ENCODE measurements at places on chromosomes 16 and 17. TPM values are rescaled to one million over a fixed set of nuclear protein-coding genes. Genes with fewer than 3 reads are reported as not detected.

Gene KRT24
- total RNA-seq: not detected

Gene ACTG1
- total RNA-seq: 3,455 TPM

- no peak for DNase-seq
Measured at GRCh38 chr17:60231234-60231633, 81.5 kb downstream of the CA4 start.

DNA sequence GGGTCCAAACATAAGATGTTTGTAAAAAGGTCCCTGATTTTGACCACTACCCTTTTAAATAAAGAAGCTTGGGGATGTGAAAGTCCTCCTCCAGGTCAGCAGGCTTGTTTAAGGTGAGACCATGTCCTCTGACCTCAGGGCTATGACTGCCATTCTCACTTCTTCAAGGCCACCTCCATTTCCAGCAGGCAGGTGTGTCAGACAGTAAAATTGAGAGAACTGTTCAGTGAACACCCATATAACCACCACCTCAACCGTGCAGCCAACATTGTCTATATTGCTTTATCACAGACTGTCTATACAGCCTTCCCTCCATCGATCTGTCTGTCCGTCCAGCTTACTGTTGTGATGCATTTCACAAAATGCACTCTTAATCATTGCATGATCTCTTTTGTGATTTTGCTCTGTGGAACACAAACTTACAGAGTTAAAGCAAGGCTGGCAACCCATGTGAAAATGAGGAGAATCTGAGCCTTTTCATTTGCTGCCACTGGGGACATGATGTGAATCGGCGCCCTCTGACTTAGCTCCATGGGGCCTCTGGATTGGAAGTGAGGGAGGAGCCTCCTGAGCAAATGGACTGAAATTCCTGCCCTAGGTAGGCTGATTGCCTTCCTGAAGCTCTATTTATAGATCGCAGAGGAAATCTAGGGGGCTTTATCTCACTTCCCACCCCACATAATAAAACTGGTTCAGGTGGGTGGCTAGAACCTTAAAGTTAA lies 53.8 kb downstream of the ZNRF1 start:
- no peak for DNase-seq

GRCh38 chr16:48511071-48511540 lies 98.9 kb downstream of the N4BP1 start:
- DNase-seq: no peak

DNA sequence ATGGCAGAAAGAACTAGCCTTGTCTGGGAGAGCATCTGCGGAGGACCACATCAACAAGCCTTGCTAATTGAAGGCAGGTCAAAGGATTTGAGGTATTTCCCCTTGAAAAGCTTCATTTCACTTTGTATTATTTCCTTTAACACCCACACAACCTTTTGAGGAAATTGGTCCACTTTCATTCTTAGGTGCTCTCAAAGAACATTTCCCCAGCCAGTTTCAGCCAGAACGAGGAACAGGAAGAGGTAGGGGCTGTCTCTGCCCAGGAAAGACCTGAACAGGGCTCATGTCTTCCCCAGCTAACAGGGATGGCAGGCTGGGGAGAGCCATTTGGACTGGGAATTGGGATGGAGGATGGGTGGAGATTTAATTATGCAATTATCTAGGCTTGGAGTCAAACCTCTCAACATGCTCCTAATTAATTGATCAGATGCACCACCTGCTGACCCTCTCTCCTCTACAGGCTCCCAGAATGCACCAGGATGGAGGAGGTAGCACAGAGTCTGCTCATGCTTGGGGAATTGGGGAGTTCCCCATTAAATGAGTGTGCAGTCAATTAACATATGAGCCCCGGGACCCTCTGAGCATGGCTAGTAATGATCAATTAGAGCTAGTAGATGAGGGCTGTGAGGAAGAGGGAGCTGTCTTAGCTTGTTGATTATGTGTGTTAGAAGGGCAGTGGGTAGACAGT lies 84.6 kb downstream of the GP2 start:
- no peak for DNase-seq

GRCh38 chr16:84194470-84195200 lies 3.7 kb downstream of the ADAD2 start:
- DNase-seq: no peak

DNA sequence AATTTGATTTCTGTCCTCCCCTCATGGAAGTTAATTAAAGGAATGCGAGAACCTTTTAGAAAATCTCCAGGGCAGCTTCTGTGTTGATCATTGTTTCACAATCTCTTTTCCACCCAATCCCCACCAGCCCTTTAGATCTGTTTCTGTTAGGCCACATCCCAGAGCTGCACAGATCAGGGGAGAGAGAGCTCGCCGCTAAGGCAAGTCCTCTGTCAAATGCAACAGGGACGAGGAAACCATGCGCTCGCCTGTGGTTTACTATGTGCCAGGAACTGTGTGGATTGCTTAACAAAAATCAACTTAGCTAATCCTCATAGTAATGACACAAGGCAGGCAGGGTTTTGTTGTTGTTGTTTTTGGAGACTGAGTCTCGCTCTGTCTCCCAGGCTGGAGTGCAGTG lies 115.4 kb downstream of the SALL1 start:
- DNase-seq: no peak

GRCh38 chr17:5344914-5345313 lies 62.8 kb downstream of the RABEP1 start:
- no peak for DNase-seq
